ENCODE measurements at places on chromosomes 11 and 22. TPM values are rescaled to one million over a fixed set of nuclear protein-coding genes. Genes with fewer than 3 reads are reported as not detected.

The ANO3 gene
- total RNA-seq: not detected

DNA sequence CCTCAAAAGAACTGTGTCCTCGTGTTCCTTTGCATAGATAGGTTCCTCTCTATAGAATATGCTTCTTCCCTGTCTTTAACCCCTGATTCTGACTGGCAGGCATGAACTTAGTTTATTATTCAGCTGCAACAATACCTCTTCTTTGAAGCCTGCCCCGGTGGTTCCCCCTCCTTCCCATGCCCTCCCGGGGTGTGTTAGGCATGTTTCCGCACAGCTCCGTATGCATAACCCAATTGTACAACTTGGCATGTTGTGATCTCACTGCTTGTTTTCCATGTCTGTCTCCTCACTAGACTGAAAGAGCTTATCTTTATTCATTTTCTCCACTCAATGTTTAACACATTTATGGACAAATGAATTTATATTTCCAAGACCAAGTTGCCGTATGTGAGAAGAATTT lies 72.6 kb downstream of the DEPDC5 start:
- DNase-seq: no peak

DNA sequence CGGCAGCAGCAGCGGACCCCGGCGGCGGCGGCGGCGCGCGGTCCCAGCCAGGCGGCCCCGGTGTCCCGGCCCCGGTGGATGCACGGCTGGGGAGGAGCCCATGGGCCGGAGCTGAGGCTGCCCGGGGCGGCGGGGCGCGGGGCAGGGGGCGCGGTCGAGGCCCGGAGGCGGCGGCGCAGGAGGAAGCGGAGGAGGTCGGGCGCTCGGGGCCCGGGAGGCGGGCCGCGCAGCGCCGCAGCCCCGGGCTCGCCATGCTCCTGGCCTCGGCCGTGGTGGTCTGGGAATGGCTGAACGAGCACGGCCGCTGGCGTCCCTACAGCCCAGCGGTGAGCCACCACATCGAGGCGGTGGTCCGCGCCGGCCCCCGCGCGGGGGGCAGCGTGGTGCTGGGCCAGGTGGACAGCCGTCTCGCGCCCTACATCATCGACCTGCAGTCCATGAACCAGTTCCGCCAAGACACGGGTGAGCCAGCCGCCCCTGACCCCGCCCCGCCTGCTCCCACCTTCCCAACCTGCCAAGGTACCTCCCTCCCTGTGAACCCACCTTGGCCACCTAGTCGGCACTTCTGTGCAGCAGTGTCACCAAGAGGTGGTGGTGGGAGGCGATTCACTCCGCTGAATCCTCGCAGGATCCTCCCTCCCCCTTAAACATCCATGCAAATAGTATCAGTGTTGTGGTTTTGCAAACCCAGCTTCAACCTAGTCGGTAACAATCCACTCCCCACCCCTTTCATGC lies 580 bp downstream of the DTX4 start:
- peak; percentile 52 for DNase-seq

DNA sequence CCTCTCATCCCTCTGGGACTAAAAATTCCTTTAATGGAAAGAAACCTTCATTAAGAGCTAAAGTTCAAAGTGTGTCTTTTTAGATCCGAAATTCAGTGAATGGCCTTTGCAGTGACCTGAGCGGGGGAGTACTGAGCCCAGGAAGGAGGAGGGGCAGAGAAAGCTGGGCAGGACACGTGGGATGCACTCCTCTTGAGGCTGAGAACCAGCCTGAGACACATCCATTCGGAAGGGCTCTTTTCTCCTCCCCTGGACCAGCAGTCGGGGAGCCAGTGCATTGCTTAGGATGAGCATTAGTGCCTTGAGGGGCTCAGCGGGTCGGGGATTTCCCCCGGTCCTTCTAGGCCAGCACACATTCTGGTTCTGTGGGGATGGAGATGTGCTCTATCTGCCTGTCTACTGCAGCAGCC lies 258.9 kb upstream of the B3GAT1 start:
- no peak for DNase-seq

- peak; percentile 3 for DNase-seq
Observed at GRCh38 chr22:47067321-47067890, 305.0 kb downstream of the TBC1D22A start.

The TMEM45B gene
- 336 TPM for total RNA-seq

DNA sequence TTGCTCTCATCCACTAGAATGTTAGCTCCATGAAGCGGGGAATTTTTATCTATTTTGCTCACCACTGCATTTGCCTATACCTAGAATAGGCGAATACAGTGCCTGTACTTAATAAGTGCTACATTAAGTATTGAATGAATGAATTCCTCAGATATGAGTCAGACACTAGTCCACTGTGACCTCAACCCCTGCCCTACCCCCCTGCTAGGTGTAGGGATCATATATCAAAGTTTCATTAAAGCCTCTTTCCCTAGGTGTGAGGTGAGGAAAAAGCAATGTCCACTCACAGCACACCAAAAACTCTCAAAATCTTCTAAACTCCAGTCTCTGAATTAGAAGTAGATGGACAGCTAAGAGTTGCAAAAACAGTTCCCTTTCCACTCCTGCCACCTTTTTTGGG lies 9.8 kb upstream of the PSMA1 start:
- DNase-seq: no peak

The RAG2 gene
- total RNA-seq: not detected

All from transverse colon (tissue), 4 donors.